Skin of body (tissue), 3 donors: ENCODE measurements at places on chromosomes 5 and 9. TPM values are rescaled to one million over a fixed set of nuclear protein-coding genes. Genes with fewer than 3 reads are reported as not detected.

The NSMF gene
- total RNA-seq: 11.6 TPM

The EGFLAM gene
- total RNA-seq: 22.2 TPM

The LRRC26 gene
- total RNA-seq: not detected

The PCDHB13 gene
- 2.9 TPM for total RNA-seq

DNA sequence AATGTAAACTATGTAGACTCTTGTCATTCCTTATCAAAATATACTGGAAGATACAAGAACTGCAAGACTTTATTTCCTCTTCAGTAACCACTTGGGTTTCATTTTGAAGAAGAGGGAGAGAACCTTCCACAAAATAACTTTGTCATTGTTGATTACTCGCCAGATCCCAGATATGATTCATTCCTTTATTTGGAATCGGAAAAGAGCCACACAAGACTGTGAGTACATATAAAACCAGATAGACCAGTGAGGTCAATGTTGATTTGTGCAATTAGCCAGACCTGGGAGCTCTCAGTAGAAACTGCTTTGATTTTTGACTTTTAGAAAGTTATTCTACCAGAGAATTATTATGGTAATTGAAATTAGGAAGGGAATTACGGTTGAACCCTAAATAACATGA, 146.1 kb downstream of the TMEM167A start:
- DNase-seq: no peak

DNA sequence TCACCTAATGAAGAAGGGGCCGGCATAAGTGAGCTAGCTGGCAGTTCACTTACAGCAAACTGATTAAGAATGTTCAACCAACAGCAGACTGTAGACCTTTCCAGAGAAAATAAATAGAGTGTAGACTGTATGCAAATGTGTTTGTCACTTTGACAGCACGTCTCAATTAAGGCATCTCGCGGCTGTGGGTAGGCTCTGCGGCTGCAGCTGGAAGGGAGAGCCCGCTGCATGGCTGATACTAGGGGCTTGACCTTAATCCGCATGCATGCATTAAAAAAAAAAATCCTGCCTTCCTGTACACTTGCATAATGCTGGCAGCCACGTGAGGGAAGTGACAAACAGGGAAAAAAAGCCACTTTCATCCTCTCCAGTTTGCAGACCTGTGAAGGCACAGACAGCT, 82.3 kb downstream of the CRB2 start:
- no peak for DNase-seq

DNA sequence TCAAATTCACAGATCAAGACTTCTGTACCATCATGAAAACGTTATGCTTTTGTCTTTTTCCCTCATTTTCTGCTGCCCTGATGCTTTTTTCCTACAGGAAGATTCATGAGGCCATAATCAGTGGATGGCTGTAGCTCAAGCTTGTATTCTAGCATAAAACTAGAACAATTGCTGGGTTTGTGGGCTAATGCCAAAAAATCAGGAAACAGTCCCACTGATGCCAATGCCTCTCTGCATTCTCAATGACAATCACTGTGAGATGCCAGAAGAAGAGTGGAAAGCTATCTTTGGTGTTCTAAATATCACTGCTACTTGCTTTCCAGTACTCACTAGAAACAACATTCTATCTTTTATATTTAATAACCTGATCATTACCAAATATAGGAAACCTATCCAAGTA, 33.3 kb upstream of the FAM170A start:
- DNase-seq: no peak

GRCh38 chr9:108933231-108933717, 650 bp downstream of the ELP1 start:
- DNase-seq: no peak

DNA sequence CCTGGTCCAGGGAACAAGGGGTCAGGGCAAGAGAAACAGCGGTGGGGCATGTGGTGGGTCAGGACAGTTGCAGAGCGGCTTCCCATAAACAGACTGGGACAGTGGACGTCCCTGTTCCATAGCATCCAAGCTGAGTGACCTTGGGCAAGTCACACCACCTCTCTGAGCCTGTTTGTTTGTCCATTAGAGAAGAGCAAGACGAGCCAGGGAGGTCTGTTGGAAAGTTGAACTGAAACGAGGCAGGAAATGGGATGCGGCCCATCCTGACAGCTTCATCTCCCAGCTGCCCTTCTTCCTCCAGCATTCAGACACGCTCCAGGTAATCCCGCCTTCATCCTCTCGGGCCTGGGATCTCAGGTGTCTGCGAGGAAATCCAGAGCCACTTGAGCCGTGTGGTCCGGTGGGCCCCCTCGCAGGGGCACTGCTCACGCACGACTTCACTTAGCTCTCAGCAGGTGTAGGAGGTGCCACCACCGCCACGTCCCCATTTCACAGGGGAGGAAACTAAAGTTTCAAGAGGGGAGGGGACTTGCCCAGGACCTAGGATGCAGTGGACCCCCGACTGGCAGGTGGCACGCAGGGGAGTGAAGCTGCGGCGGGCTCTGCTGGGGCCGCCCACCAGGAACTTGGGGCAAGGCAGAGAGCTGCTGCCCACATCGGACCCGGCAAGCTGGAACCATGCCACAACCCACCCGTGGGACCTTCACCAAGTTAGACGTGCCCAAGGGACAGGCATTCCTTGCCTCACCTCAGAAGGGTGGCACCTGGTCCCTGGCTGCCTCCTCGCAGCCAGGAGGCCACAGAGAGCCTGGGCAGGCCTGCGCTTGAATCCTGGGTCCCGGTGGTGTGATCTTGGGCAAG, 13.0 kb downstream of the PTGES2 start:
- no peak for DNase-seq

GRCh38 chr9:15501179-15501578, 9.6 kb downstream of the PSIP1 start:
- DNase-seq: no peak
